Stimulated activated CD8-positive, alpha-beta memory T cell treated with anti-CD3 and anti-CD28 coated beads, Interleukin-15, amount 100 ng/mL, for 1 hour (primary cell): ENCODE measurements at places on chromosomes 5 and 9.

GRCh38 chr5:74639807-74640449 is 600 bp downstream of the ENC1 start:
- DNase-seq: no peak

DNA sequence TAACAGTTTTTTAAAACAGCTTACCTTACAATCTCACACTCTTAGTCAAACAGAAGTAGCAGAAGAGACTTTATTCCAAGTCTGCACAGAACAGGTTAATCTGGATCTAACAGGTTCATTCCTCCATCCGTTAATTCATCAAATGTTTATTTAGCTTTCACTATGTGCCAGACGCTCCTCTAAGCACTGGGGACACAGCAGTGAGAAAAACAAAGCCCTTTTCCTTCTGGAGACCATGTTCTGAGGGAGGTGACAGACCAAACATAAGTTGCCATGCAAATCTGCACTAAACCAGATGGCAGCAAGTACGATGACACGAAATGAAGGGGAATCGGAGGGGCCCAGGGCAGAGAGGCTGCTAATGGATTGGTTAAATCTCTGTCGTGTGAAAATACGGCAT is 17.1 kb upstream of the GLIPR2 start:
- DNase-seq: no peak

- DNase-seq: no peak
Measured at GRCh38 chr9:94029932-94030317, 54.3 kb upstream of the PTPDC1 start.

DNA sequence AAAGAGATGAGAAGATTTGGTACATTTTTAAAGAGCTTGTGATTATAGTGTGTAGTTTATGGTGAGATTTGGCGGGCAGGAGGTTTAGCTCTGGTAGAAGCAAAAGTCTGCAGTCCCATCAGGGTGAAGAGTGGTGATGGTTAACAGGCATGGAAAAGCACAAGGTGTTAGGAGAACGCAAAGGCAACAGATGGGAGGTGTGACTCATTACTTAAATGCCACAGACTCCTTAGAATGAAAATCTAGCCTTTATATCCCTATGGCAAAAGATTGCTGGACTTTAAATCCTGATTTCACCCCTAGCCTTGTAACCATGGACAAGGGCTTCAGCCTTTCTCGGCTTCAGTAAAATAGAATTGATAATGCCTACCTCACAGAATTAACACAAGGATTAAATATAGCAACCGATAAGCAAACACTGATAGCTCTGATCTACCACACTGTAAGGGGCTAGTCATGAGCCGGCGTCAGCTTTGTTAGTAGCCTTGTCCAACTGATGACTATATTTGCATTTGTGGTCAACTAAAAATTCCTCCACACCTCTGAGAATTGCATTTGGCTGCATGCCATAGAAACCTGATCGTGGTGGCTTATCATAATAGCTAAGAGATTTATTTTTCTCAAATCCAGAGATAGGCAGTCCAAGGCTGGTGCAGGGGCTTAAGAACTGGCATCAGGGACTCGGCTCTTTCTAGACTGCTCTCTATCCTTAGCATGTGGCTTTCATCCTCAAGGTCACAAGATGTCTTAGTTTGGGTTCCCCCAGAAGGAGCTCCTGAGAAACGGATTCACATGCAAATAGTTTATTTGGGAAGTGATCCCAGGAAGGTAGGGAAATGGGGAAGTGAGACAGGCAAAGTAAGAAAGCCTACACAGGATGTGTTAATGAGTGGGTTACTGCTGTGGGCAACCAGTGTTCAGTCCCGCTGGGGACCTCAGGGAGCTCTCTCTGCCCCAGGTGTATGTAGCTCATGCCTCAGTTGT is 19.6 kb downstream of the MFAP3 start:
- DNase-seq: no peak

DNA sequence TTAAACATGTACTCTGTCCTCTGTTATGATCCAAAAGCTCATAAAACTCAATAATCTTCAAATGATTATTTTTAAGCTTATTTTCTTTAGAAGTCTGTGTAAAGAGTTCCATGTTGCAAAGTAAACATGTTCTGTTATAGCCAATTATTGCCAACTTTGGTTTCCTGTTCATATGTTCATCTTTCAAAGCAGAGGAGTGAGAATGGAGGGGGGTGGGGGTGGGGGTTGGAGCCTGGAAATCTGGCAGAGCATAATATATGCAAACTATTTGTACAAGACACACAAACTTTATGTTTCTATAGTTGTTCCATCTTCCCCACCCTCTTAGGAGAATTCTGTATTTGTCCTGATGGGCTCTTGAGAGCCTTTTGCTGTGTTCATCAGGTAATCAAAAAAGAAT is 135.0 kb downstream of the STARD4 start:
- DNase-seq: no peak

DNA sequence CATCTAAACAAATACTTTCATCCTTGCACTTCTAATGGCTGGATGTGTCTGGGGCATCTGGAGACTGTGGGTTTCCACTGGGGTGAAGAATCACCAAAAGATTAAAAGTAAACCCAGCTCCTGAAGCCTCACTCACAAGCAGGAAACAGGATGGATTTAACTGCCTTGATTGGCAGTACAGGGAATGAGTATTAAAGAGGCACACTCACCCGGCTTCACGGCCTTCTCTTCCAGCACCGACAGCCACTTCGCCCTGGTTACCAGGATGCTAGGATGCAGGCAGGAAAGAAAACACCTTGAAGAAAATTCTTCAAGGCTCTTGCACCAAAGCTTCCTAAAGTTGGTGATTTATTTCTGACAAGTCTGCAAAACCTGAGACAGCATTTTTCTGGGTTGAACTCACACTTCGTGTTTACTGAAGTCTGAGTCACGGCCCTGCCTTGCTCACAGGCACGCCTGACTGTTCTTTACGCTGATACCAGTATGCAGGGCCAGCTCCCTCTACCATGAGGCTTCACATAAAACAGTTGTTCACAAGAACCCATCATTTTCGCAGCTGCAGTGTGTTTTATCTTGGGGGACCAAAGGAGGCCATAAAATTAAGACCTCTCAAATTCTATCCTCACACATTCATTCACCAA is 56.5 kb upstream of the ZNF354A start:
- no peak for DNase-seq

GRCh38 chr5:122844136-122844909 is 1.1 kb upstream of the SNX24 start:
- DNase-seq: no peak

DNA sequence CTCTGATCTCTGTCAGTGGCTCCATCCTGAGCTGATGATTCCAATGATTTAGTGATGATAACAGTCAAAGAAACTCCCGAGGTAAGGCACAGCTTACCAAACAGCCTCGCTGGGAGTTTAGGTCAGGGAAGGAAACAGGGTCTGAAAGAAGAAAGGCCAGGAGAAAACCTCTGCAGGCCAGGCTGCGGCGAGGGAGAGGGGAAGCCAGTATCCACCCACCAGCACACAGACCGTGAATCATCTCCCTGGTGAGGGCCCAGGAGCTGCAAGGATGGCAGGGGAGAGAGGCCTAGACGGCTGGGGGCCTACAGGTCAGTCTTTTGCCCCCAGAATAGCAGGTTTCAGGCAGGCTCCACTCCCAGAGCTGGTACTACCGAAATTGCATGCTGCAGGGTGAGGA is 590.5 kb downstream of the CCDC171 start:
- no peak for DNase-seq

- DNase-seq: no peak
Measured at GRCh38 chr5:100516285-100516684, 18.9 kb upstream of the FAM174A start.

- no peak for DNase-seq
Measured at GRCh38 chr5:165805756-165806155, 2300.3 kb downstream of the MAT2B start.

GRCh38 chr5:174732036-174733020 is 7.9 kb downstream of the MSX2 start:
- DNase-seq: no peak

- DNase-seq: no peak
Measured at GRCh38 chr5:31416547-31416946, 115.3 kb downstream of the DROSHA start.

GRCh38 chr9:115910959-115911358 is 242.6 kb upstream of the PAPPA start:
- no peak for DNase-seq

DNA sequence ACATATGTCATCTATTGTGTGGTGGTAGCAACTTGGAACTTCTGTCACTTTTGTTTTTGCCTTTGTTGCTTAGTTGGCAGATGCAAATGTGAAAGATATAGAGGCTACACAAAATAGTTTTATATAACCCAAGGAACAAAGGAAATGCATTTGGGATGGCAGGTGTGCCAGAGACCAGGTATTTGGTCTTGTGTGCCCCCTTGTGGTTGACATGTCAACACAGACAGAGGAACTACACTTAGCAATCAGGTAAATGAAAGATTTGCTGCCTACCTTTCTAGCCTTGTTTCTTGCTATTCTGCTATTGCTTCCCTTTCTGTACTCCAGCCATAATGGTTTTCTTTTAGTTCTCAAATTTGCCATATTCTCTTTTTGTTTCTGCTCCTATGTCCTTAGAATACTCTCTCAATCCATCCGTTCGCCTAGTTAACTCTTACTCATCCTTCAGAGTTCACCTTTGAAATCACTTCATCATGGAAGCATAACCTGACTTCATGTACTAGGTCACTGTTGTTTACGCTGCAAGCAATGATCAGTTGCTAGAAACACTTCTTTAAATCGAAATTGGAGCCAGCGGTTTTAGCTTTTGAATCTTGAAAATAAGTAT is 119.5 kb downstream of the TRPM3 start:
- DNase-seq: no peak

DNA sequence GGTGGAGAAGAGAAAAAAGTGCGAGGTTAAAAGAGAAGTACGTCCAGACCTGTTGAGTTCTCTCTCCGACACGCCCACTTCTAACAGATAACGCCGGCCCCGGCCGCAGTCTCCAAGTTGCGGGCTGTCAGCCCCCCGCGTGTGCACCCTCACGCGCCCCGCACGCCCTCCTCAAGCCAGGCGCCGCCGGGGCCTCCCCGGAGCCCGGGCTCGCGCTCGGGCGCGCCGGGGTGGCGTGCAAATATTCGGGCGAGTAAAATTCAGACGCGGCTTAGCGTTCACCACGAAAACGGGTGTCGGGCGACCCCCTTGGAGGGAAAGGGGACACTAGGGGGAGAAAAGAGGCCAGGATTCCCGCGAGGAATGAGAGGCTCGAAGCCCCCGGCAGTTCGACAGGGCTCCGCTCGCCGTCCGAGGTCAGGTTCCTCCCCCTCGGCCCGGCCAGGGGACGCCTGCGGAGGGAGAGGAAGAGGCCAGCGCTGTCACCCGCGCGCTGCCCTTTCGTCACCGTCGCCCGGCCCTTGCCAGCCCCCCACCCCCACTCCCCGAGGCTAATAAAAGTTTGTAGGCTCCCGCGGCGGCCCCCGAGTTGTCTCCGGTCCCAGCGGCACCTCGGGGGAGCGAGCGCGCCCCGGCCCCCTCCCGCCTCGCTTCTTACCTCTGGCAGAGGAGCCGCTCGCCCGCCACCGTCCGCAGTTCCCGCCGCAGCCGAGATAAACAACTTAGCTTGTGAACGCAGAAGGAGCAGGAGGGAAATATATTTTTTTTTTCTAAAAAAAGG is 743 bp downstream of the NR3C1 start:
- no peak for DNase-seq

- DNase-seq: no peak
Measured at GRCh38 chr5:177368869-177369644, 11.3 kb downstream of the RGS14 start.

DNA sequence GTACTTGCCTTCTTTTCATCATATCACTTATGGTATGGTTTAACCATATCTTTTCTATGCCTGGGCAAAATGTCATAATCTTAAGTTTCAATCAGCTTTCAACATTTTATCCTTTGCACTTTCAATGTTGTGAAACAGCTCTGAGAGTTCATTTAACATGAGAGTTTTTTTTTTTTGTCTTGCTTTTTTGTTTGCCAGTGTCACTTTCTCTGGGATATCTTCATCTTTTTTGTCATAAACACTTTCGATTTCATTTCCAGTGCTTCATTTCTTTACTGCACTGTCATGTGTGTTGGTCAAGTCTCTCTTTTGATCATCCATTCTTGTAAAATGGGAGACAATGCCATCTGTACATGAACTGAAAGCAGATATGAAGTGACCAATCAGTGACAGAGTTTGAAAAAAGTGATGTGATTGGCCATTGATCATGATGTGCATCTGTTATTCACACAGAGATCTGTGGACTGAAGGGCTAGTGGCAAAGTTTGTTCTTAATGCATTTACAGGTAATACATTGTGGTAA is 7.5 kb upstream of the POU5F2 start:
- DNase-seq: no peak

DNA sequence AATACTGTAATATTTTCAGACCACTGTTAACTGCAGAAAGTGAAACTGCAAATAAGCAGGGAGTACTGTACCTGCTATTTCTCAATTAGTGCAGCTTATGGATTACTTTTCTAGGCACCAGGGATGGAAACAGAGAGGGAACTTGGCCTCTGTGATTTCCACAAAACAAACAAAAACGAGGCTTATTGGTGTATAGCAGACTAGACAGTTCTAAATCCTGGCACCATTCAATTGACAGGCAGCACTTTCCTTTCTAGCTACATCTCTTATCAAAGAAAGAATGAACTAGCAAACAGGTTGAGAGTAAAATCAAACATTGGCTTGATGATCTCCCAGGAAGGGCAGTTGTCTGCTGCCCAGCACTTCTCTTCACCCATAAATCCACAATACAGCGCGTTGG is 16.0 kb upstream of the IL33 start:
- DNase-seq: no peak

DNA sequence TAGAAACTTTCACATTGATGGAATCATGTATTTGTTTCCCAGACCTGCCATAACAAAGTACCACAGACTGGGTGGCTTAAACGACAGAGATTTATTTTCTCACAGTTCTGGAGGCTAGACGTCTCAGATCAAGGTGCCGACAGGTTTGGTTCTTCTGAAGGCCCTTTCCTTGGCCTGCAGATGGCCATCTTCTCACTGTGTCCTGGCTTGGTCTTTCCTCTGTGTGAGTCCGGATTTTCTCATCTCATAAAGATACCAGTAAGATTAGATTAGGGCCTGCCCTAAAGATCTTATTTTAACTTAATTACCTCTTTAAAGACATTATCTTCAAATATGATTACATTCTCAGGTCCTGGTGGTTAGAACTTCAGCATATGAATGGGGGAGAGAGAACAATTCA is 5.8 kb downstream of the USP20 start:
- no peak for DNase-seq

DNA sequence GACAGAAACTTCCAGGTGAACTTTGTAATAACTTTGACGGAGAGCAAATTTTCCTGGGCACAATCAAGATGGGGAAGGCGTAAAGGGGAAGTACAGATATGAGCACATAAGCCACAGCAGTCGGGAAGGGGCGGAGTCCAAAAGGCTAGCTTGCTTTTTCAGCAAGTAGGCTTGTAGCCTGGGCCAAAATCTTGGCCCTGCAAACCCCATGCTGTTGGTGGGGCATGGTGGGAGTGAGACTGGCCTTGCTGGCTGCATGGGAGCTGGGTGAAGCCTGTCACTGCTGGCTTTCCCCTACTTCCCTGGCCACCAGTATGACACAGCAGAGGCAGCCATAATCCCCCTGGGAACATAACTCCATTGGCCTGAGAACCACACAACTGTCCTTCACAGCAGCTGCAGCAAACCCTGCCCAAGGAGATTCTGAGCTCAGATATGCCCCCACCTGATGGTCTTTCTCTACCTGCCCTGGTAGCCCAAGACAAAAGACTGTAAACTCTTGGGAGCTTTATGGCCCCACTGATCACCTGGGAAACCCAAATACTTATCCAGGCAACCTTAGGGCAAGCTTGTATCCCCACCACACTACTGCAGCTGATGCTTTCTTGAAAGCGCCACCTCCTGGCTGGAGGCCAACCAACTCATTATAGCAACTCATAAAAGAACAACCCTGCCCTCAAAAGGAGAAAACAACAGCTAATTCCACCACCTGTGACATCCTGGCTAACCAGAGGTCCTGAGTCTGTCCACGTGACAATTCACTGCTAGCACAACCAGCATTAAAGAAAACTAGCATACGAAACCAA is 24.0 kb downstream of the DCTN4 start:
- no peak for DNase-seq
